Peyer's patch (tissue), 4 donors: ENCODE measurements at places on chromosomes 2 and 18.
A peak's percentile ranks its signal among the peaks of the same experiment; 100 is the strongest.

DNA sequence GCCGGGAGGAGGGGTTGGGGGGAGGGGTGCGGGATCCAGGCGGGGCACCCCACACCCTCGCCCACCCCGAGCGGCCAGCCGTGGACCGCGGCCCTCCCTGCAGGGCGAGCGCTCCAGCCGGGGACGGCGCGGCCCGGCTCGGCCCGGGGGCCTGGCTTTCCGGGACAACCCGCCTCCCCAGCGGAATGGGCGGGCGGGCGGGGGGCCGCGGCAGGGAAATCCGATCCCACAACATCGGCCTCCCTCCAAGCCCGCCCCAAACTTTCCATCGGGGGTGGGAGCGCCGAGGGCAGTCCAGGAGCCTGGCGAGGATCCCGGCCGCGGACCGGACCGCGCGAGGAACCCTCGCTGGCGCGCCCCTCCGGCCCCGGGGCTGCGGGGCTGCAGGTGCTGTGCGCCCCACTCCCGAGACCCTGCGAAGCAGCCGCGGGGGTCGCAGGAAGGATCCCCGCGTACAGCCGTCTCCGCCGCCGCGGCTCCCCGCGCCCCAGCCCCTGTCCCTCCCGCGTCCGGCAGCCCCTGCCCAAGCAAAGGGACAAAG is 529 bp downstream of the SEMA4C start:
- peak; percentile 74 for DNase-seq

- no peak for DNase-seq
Measured at GRCh38 chr2:216920937-216921456, 61.1 kb upstream of the TNP1 start.

GRCh38 chr18:48790226-48790863 is 160.4 kb downstream of the SMAD7 start:
- DNase-seq, result peak; percentile 53

DNA sequence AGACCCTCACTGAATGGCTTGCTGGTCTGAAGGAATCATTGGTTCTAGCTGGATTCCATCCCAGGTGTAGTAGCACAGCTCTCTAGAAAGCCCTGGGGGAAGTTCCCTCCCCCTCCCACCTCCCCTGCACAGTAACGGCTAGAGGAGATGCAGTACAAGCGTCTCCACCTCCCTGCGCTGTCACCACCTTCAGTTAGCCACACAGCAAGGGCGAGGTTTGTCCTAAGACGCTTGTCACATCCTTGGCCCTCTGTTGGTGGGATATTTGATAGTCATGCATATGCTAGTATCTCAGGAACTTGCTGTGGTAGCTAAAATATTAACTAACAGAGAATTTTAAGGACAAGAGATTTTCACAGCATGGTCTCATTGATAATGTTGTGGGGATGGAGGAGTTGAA is 19.4 kb downstream of the TRAPPC12 start:
- DNase-seq, result no peak

DNA sequence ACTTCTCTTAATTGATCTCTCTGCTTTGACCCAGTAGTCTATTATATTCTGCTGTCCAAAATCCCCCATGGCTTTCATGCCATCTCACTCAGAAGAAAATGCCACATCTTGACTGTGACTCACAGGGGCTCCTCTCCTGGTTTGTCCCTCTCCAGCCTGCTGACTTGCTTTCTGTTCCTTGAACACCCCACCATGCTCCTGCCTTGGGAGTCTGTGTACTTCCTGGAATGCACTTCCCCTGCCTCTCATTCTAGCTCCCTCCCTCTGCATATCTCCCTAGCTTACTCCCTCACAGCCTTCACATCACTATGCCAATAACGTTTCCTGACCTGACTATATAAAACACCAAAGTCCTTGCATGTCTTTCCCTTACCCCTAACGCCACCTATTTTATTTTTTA is 167.2 kb downstream of the TRIB2 start:
- no peak for DNase-seq

- DNase-seq, result no peak
Measured at GRCh38 chr2:45237128-45237527, 227.9 kb upstream of the SIX2 start.

DNA sequence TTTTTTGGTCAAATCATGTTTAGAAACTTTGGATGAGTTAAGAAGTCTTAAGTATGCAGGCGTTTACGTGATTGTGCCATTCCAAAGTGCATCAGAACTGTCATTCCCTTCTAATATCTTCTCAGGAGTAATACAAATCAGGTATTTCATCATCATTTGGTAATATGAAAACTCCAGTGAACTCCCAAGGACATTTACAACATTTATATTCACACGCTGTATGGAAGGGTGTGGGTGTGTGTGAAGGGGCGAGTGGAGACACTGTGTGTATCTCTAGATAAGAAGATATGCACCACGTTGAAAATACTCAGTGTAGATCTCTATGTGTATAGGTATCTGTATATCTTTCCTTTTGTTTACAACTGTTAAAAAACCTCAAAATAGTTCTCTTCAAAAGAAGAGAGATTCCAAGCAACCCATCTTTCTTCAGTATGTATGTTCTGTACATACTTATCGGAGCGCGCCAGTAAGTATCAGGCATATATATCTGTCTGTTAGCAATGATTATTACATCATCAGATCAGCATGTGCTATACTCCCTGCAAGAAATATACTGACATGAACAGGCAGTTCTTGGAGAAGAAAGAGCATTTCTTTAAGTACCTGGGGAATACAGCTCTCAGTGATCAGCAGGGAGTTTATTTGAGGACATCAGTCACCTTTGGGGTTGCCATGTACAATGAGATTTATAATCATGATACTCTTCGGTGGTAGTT is 29.3 kb downstream of the COX7A2L start:
- DNase-seq, result no peak

- no peak for DNase-seq
Measured at GRCh38 chr2:20015482-20016083, 3.1 kb upstream of the MATN3 start.

GRCh38 chr2:29921560-29921915 is at the start of gene ALK:
Gene ALK (minus strand): TSS chr2:29921586. CDS start chr2:29920659, 927 bp downstream.
- DNase-seq, result peak; percentile 24

GRCh38 chr18:7789856-7790552 is 222.9 kb downstream of the PTPRM start:
- no peak for DNase-seq

GRCh38 chr18:38241216-38241615 is 675.6 kb upstream of the CELF4 start:
- DNase-seq, result no peak

DNA sequence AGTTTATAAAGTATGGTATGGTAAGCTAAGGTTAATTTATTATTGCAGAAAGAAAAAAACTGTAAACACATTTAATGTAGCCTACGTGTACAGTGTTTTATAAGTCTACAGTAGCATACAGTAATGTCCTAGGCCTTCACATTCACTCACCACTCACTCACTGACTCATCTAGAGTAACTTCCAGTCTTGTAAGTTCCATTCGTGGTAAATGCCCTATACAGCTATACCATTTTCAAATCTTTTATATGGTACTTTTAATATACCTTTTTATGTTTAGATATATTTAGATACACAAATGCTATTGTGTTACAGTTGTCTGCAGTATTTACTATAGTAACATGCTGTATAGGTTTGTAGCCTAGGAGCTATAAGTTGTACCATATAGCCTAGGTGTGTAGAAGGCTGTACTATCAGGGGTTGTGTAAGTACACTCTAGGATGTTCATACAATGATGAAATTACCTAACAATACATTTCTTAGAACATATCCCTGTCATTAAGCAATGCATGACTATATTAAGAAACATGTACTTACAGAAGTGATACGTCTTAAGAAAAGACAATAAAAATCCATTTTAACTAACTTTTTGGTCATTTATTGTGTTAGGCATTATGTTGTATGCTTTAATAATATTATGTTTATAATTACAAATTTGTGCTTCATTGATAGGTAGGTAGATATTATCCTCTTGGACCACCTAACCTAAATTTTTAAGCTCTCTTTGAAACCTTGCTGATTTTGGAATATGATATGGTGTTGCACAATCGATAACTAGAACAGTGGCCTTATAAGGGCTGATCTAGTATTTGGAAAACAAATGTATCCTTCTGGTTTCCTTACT is 51.9 kb downstream of the VRK2 start:
- no peak for DNase-seq

- peak; percentile 10 for DNase-seq
Measured at GRCh38 chr18:49028091-49028490, 77.3 kb upstream of the SMAD7 start.

DNA sequence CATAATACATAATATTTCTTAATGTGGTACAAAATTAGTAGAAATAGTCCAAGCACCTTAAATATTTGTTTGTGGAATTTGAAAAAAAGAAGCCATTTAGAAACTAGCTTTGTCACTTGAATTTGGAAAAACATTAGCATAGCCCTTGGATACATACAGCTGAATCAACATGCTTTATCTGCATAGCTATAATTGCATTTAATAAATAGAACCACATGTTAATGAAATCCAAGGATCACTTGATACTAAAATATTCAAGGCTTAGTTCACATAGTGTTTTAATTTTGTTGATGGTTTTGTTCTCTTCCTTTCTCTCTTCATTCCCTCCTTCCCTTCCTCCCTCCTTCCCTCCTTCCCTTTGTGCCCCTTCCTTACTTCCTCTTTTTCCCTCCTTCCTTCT is 169.4 kb upstream of the NRXN1 start:
- DNase-seq, result no peak
